AG04450 (cell line): ENCODE measurements at places on chromosomes 1 and 21.

DNA sequence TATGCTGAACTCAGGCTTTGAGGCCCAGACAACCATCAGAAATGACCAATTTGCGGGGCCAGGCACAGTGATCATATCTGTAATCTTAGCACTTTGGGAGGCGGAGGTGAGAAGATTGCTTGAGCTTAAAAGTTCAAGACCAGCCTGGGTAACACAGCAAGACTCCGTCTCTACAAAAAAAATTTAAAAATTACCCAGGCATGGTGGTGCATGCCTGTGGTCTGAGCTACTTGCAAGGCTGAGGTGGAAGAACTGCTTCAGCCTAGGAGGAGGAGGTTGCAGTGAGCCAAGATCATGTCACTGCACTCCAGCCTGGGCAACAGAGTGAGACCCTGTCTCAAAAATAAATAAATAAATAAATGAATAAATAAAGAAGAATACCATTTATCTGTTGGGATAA lies 156.5 kb downstream of the EIF4G3 start:
- DNase-seq: no peak

DNA sequence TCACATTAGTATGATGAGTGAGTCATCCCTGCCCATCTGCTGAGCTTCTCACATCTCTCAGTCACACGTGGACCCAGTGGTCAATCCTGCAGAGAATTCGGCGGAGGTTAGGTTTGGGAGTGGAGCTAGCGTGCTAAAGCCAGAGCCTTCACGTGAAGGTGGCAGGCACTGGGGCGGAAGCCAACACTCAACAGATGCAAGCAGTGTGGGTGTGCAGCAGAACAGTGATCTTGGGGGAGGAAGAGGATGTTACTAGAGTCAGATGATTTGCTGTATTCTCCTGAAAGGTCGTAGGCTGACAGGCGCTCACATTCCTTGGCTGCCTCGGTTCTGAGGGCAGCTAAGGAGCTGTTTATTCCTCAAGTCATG lies 6.7 kb downstream of the C1orf115 start:
- DNase-seq: no peak

DNA sequence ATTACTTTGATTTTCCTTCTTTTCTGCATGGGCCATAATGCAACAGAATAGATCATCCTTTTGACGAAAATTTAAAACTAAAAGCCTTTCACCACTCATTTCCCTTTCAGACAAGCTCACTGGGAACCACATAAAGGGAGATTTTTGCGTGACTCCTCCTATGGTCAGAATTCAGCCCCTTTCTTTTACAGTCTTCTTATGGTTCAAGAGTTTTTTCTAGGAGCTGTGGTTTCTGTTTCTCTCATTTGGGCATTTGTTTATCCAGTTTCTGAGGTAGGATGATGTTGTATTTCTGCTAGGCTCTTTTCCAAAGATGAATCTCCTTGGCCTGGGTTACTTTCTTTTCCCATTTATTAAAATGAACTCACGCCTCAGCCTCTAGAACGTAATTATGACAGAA lies 16.9 kb downstream of the RGS1 start:
- DNase-seq: no peak

- no peak for DNase-seq
Measured at GRCh38 chr1:150083907-150084306, 16.3 kb downstream of the VPS45 start.

GRCh38 chr1:23959461-23960290 lies at the start of gene PNRC2:
Gene PNRC2, plus strand, starts transcription at chr1:23959828. Its CDS starts 1,630 bp downstream, at chr1:23961458.
- DNase-seq: peak; percentile 86

GRCh38 chr1:23867542-23867894 lies 572 bp downstream of the FUCA1 start:
- DNase-seq: no peak

GRCh38 chr1:201732351-201732750 lies 96.6 kb upstream of the IPO9 start:
- no peak for DNase-seq

GRCh38 chr1:202063093-202063492 lies 52.7 kb downstream of the ELF3 start:
- DNase-seq: peak; percentile 11

DNA sequence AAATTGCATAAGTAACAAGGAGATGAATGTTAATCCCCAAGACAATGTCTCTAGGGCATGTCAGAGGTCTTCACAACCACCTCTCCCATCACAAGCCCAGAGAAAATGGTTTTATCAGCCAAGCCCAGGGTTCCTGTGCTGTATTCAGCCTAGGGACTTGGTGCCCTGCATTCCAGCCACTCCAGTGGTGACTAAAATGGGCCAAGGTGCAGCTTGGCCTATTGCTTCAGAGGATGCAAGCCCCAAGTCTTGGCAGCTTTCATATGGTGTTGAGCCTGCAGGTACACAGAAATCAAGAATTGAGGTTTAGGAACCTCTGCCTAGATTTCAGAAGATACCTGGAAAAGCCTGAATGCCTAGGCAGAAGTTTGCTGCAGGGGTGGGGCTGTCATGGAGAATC lies 1118.6 kb downstream of the PLA2G4A start:
- no peak for DNase-seq

- DNase-seq: no peak
Measured at GRCh38 chr1:225539575-225539974, 111.7 kb upstream of the LBR start.

DNA sequence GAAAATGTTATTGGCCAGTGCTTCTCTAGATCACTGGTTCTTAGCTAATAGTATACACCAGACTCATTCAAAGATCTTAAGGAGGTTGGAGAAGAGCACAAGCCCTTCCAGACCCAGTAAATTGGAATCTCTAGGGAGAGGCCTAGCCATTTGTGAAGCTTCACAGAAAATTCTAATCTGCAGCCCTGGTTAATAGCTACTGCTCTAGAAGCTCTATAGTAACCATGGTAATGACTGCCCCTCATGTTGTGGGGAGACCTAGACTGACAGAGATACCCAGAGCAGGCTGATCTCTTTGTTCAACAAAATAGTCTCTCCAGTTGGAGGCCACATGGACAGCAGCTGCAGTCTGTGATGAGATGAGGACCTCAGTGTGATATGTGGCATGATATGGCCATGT lies 31.7 kb downstream of the ARID1A start:
- no peak for DNase-seq

- DNase-seq: no peak
Measured at GRCh38 chr1:21930629-21931170, 6.4 kb downstream of the HSPG2 start.

DNA sequence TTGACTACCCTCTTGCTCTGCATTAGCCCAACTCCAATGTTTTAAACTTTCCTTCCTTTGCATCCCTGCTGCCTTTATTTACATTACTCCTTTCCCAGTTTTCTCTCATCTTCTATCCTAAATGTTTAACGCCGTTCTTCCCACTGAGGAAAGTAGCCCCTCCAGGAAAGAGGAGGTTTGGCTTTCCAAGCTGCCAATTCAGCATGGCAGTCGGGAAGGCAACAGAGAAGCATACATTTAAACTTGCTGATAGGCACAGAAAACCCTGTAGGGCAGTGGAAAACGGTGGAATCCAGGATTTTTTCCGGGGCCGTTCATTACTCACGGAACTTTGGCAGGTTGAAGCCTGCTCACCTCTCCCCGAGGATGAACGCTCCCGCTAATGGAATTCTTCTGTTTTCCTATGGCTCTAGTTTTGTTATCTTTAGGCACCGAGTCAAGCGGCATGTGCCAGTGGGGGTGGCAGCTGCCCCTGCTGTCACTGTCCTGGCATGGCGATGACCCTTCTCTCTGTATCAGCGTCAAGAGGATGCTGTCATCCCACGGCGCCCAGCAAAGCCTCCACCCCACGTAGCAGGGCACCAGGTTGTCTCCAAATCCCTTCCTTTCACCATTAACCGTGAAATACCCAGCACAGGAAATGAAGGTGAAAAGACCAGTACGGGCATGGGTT lies 48.3 kb downstream of the ZBTB18 start:
- no peak for DNase-seq

DNA sequence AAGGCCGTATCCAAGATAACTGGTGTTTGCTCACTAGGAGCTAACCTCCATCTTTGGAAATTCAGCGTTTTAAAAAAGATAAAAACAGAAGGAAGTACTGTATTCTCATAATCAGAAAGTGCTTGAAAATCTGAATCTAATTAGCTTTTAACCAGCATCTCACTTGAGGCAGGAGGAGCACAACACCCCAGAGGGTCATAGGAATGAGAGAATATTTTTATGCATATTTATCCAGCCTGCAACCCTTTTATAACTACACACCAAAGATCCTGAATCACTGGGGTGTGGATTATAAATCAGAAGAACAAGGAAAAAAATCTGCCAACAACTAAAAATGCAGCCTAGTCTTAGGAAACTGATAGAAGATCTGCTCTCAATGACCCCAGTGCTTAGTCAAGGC lies 68.0 kb upstream of the PTCH2 start:
- no peak for DNase-seq

- DNase-seq: no peak
Measured at GRCh38 chr1:205370780-205371179, 14.1 kb upstream of the KLHDC8A start.

GRCh38 chr1:117758444-117759316 lies 152.8 kb downstream of the TENT5C start:
- peak; percentile 69 for DNase-seq

DNA sequence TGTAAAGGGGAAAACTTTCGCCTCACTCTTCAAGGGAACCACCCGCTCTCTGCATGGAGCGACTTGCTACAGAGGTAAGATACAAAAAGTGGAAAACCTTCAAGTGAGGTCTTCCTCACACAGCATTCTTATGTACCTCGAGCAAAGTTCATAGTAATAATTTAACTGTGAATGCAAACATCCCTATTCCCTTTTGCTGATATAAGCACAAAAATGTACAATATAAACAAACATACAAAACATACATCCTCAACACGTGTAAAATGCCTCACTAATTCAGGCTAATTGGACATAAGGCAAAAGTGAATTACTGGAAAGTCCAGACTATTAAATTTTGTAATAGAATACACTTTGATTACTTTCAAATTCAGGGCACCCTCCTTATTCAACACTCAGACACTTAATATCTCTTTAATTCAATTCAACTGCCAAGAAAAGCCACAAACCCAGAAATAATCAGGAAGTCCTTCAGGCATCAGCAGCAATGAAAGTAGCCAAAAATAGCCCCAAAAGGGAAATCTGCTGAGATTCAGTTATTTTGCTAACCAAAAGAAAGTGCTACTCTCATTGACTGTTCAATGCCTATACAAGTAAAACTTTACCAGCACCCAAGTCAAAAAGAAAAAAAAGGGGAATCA lies 15.2 kb upstream of the LMX1A start:
- DNase-seq: no peak
